ENCODE measurements at places on chromosomes 7 and 10.
A peak's percentile ranks its signal among the peaks of the same experiment; 100 is the strongest.

DNA sequence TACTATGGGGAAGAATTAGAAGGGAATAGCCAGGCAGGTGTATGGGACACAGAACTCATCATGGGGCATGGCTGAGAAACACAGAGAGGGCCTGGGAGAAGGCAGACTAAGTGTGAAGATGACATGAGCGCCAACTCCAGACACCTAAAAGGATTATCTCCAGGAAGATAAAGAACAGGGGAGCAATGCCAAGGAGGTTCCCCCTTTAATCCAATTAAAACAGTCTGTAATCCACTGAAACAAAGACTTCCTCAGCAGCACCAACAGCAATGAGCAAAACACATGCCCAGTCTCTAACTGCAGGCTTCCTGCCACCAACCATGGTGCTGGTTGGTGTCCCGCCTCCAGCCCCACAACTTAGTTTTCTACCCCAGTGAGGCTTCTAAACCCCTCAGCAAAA is 108.9 kb downstream of the GRID1 start:
- DNase-seq: no peak

DNA sequence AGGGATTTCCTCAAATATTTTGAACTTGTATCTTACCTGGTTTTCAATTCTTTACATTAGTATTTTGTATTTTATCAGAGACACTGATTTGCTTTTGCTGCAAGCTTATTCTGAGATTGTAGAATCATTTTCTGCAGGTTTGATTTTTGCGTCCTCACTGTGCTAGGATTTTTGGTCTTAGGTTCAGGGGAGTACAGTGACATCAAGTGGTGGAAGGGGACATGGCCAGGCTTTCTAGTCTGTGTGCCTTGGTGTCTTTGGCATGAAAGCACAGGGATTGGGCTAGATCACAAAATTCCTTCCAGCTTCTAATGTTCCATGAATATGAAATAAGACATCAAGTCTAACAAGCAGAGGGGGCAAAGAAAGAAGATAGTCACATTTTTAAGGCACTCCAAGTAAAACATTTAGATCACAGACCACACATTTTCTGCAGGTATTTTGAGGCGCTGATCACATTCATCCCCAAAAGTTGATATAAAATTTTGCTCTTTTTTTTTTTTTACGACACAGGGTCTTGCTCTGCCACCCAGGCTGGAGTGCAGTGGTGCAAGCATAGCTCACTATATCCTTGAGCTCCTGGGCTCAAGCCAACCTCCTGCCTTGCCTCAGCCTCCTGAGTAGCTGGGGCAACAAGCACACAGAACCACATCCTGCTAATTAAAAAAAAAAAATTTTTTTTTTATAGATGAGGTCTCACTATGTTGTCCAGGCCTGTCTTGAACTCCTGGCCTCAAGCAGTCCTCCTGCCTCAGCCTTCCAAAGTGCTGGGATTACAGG is 124.4 kb downstream of the PON1 start:
- DNase-seq: no peak

- no peak for DNase-seq
Observed at GRCh38 chr7:27899601-27900000, 159.6 kb downstream of the TAX1BP1 start.

- DNase-seq: no peak
Observed at GRCh38 chr7:31204071-31204470, 136.5 kb downstream of the NEUROD6 start.

- no peak for DNase-seq
Observed at GRCh38 chr10:106301146-106301545, 863.4 kb downstream of the SORCS1 start.

GRCh38 chr10:92575961-92576360 is 2.1 kb upstream of the IDE start:
- no peak for DNase-seq

DNA sequence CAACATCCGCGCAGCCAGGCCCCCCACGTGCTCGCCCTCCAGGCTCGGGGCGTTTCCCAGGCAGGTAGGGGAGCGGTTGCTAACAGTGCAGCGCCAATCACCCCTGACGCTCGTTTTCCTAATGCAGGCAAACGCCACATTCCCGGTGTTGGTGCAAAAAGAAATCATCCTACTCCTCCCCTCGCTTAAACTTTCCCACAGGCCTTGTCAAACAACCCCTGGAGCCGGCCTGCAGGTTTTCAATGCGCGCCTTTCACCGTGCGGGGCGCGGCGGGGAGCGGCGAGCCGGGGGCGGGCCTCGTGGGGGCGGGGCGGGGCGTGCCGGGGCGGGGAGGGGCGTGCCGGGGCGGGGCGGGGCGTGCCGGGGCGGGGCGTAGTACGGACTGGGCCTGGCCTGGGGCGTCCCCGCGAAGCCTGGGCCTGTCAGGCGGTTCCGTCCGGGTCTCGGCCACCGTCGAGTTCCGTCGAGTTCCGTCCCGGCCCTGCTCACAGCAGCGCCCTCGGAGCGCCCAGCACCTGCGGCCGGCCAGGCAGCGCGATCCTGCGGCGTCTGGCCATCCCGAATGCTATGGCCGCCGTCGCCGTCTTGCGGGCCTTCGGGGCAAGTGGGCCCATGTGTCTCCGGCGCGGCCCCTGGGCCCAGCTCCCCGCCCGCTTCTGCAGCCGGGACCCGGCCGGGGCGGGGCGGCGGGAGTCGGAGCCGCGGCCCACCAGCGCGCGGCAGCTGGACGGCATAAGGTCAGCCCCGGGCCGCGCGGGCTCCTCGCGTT is at the start of gene ECHDC3:
TSS of gene ECHDC3 (plus strand) at position 374 of the 770 bp plus-strand sequence. CDS start at position 569, 195 bp downstream.
- DNase-seq: peak; percentile 21

GRCh38 chr7:152355474-152356057 is 80.2 kb downstream of the KMT2C start:
- DNase-seq: no peak

DNA sequence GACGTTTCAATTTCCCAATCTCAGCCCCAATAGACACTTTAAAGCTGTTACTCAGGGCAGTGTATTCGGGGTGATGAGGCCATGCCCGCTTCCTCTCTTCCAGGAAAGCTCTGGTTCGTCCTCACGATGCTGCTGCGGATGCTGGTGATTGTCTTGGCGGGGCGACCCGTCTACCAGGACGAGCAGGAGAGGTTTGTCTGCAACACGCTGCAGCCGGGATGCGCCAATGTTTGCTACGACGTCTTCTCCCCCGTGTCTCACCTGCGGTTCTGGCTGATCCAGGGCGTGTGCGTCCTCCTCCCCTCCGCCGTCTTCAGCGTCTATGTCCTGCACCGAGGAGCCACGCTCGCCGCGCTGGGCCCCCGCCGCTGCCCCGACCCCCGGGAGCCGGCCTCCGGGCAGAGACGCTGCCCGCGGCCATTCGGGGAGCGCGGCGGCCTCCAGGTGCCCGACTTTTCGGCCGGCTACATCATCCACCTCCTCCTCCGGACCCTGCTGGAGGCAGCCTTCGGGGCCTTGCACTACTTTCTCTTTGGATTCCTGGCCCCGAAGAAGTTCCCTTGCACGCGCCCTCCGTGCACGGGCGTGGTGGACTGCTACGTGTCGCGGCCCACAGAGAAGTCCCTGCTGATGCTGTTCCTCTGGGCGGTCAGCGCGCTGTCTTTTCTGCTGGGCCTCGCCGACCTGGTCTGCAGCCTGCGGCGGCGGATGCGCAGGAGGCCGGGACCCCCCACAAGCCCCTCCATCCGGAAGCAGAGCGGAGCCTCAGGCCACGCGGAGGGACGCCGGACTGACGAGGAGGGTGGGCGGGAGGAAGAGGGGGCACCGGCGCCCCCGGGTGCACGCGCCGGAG is 2.6 kb downstream of the GJD4 start:
- no peak for DNase-seq

DNA sequence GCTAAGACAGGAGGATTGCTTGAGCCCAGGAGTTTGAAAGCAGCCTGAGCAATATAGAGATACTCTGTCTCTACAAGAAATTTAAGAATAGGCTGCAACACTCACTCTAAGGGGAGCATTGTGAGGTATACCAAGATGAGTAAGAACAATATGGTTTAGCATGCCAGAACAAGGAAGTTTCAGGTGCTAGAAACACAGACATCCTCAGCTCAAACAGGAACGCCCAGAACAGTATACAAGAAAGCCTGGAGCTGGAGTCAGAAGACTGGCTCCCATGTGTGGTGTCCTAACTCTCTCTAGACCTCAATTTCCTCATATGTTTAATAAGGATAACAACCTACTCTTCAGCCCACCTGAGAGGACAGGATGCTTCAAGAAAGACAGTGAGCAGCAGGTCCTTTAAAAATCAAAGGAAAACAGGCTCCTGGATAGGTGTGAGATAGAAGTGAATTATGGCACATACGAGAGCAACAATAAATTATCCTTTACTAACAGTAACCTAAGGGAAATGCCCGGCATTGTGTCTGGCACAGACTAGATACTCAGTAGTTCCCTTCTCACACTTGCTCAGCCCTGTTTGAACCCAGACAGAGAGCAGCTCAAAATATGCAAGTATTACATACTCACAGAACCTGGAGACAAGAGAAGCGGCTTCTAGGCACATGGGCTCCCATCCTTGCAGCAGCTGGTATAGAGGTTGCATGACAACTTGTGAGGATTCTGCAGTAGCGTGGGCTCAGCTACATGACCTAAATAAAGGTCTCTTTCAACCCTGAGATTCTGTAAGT is 45.4 kb downstream of the KAT6B start:
- DNase-seq: no peak

GRCh38 chr7:1787241-1787640 is 117.2 kb downstream of the ELFN1 start:
- no peak for DNase-seq

DNA sequence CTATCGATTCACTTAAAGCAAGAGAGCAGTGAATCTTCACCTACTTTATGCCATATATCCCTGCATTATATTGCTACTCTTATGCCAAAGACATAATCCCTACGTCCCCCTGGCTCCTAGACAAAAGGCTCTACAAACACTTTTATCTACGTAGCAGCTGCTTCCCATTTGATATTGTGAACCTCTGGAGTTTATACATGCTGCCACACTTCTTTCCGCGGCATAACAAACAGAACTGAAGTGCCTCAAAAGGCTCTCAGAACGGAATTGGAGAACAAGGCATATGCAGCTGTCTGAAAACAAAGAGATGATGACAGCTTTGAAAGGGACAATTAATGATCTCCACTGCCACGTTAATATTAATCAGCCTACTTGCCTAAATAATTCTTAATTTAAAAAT is 985.6 kb upstream of the LRRN3 start:
- DNase-seq: no peak

GRCh38 chr7:115662120-115662519 is 368.4 kb downstream of the TFEC start:
- DNase-seq: no peak

GRCh38 chr10:44070282-44070681 is 314.6 kb downstream of the CXCL12 start:
- DNase-seq: no peak

- DNase-seq: no peak
Observed at GRCh38 chr7:30465046-30465810, 13.4 kb downstream of the NOD1 start.

DNA sequence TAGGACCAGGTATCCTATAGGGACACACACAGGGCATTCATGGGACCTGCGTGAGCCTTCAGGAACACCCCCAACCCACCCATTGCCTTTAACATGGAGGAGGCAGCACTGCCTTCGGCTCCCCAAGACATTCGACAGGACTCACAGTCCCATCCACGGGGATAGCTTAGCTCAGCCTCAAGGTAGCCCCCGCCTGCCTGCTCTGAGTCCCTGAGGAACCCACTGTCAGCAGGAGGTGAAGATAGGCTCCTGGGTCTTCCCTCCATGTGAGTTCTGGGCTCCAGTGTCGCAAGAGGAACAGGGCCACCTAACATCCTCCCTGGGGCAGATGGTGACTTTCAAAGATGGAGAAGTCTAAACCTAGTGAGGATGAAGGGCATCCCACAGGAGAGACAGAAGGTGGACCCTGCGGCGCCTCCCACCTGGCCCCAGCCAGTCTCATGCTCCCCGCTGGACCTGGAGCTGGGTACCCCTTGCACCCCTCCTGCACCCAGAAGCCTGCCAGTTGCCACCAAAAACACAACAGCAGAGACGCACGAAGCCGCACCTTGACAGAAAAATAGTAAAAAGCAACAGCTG is 4.9 kb upstream of the ADIRF start:
- no peak for DNase-seq

DNA sequence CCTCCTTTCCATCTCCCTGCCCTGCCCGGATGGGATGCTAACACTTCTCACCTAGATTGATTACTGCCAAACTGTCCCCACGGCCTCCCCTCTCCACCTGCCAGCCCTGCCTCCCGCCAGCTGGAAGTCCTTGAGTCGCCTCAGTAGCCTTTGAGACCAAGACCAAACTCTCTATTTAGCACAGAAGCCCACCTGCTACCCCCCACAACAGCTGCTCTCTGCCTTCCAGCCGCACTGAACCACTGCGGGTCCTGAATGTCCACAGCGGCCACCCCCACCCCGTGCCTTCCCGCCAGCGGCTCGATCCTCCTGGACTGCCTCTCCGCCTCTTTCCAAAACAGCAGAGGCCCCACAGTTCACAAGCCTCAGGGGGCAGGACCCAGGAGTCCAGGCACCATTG is 39.0 kb downstream of the FKBP6 start:
- DNase-seq: no peak

GRCh38 chr10:110918643-110919348 is at the start of gene BBIP1:
Gene BBIP1 (minus strand): TSS chr10:110919180. CDS start chr10:110918157, 1,023 bp downstream.
- DNase-seq: no peak

GRCh38 chr7:39002755-39003154 is 25.0 kb downstream of the POU6F2 start:
- DNase-seq: no peak

DNA sequence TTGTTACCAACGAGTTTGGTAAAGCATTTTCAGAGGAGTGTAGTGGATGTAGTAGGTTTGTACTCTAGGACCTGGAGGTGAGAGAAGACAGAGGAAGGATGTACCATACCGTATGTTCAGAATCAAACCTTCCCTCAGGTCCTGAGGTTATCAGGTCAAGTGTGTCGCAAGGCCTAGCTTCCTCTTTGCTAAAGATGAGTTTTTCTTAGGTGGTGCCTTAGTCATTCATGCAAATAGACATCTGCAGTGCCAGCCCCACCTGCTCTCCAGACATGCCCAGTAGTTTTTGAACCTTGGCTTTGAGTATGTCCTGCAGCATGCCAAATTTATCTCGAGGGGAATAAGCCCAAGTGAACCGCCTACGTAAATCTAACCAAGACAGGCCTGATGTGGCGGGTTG is 71.3 kb downstream of the HDAC9 start:
- no peak for DNase-seq

- no peak for DNase-seq
Observed at GRCh38 chr10:114869520-114869892, 47.9 kb downstream of the FHIP2A start.
